Activated CD4-positive, alpha-beta T cell treated with anti-CD3 and anti-CD28 coated beads for 48 hours (primary cell): ENCODE measurements at places on chromosomes 1 and 21.

- peak; percentile 67 for DNase-seq
Observed at GRCh38 chr1:206685769-206686477, 1.2 kb downstream of the MAPKAPK2 start.

- DNase-seq, result peak; percentile 73
Observed at GRCh38 chr1:36576118-36576517, 93.4 kb upstream of the CSF3R start.

DNA sequence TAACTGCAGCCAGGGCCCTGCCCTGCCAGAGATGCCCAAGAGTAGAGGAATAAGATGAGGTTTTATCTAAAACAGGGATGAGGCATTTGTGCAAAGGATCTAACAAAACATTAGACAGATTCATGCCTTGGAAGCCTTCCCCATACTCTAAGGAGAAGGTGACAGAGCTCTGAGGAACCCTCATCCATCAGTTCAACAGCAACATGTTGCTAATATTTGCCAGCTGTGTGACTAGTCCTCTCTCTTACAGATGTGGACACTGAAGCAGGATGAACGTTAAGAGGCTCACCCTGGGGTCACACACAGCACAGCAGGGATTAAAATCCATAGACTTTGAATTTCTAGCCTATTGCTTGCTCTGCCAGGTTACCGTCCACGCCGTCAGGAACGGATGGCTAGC, 99.0 kb downstream of the ZBTB18 start:
- DNase-seq, result no peak

DNA sequence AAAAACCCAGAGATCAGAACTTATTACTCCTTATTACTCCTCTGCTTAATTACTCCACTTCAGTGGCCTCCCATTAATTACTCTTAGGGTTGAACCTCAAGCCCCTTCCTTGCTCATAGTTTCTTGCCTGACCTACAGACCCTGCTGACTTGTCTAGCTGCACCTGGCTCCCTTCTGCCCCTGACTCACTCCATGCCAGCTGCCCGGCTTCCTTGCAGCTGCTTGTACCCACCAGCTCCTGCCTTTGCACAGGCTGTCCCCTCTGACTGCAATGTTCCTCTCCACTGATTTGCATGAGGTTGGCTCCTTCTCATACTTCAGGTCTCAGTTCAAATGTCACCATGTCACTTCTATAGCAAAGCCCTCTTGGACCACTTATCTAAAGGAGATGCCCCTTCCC, 1.9 kb upstream of the PTPRU start:
- no peak for DNase-seq

- DNase-seq, result no peak
Observed at GRCh38 chr1:27536010-27536757, 46.2 kb upstream of the WASF2 start.

GRCh38 chr1:207917080-207917479, 6.2 kb upstream of the CD34 start:
- no peak for DNase-seq

DNA sequence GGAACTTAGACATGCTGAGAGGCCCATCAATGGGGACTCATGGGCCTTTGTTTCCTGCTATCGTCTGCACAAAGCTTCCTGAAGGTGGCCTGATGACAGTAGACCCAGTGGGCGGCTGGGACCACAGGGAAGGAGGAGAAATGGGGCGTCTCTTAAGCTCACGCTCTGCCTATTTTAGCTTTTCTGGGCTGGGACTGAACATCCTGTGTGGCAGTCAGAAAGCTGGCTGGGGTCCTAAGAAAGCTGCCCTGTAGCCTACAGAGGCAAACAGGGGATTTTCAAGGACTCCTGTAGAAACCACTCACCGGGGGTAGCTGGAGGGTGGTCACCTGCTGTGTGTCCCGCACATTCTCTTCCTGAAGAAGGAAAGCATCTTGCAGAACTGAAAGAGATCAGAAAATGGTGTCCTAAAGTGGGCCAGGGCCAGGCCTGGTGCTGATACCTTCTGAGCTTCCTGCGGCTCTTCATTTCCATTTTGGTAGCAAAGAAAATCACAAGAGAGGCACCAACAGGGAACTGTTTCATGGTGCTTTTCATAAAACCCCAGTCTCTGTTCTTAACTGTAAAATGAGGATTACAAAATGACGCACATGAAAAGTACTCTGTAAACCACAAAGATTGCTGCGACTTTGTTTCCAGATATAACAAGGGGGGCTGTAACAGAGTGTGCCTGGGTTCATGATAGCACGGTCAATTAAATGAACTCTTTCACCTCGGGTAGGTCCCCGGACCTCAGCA, 8.6 kb downstream of the ZNF496 start:
- peak; percentile 54 for DNase-seq

- DNase-seq, result no peak
Observed at GRCh38 chr1:186829686-186830587, 1.2 kb downstream of the PLA2G4A start.

DNA sequence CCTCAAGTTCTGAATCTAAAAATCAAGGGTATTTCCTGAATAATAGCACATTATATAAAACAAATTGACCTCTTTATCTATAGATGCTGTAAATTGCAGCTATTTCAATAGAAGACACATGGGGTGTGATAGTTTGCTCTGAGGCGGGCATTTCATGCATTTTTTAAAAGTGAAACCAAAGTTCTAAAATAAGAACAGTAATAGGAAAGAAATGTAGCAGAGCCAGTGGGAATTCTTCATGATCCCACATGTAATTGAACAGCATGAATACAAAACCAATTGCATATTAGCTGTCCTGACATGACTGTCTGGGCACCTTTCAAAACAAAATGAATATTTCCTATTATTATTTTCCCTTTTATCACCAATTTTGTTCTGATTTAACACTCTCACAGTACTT, 85.0 kb downstream of the RGS21 start:
- no peak for DNase-seq

GRCh38 chr1:55893155-55893554, 678.0 kb upstream of the USP24 start:
- no peak for DNase-seq

GRCh38 chr1:111908011-111908621, 81.4 kb downstream of the KCND3 start:
- no peak for DNase-seq

- DNase-seq, result no peak
Observed at GRCh38 chr1:205239078-205239477, 11.3 kb downstream of the TMCC2 start.

DNA sequence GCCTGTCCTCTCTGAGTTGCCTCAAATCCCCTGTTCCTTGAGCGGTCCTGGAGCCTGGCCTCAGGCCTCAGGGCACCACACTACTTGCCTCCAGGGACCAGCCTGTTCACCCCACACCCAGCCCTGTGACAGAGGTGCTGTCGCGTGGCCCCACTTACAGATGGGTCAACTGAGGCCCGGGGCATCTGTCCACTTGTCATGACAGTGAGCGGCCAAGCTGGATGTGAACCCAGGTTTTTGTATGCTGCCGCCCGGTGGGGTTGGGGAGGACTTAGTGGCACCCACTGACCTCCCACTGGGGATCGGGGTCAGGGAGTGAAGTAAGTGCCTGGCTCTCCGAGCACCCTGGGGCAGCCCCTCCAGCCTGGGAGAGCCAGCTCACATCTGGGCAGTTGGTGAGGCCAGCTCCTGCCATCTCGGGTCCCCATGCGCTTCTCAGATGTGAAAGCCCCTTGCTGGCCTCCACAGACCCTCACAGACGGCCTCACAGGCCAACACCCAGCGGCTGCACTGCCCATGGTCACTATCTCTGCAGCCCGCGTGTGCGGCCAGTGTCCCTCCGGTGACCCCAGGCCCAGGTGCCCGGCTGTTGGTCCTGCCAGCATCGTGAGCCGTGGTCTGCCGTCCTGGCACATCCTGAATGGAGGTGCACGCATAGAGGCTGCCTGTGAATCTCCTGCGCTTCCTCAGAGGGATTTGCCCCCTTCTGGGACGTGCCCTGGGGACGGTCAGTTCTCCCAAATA, 9.3 kb upstream of the FAAP20 start:
- no peak for DNase-seq

- DNase-seq, result no peak
Observed at GRCh38 chr21:29520171-29520570, 221.4 kb downstream of the BACH1 start.

- no peak for DNase-seq
Observed at GRCh38 chr1:74952786-74953185, 181.4 kb upstream of the LHX8 start.

GRCh38 chr1:217392441-217392840, 238.4 kb downstream of the GPATCH2 start:
- no peak for DNase-seq

DNA sequence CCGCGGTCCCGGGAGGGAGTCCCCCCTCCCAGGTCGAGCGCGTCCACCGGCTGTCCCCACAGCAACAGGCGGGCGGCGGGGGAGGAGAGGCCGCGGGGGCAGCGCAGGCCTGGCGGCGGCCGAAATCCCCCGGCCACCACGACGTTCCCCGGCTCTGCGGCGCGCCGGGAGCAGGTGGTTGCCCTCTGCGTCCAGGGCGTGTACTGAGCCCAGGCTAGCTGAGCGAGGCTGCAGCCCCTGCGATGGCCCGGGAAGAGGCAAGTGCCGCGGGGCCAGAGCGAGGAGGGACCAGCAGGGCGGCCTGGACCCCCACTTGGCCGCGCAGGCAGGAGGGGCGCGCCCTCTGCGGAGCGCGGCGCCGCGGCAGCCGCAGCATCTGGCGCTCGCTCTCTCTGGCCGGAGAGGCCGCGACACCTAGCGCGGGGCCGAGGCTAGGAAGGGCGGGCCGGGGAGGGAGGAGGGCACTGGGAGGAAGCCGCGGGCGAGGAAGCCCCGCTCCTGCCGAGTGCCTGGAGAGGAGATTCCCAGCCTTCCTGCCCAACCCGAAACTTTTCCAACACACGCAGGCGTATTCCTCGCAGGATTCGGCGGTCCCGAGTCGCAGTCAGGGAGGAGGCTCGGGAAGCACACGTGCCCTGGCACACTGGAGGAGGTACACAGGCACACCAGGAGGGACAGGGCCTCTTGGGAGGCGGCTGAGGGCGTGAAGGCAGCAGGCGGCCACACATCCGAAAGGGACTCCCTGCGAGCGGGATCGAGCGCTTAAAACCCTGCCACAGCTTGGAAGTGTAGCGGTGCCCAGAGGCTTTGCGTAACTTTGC, 4.9 kb upstream of the PROX1 start:
- DNase-seq, result no peak

DNA sequence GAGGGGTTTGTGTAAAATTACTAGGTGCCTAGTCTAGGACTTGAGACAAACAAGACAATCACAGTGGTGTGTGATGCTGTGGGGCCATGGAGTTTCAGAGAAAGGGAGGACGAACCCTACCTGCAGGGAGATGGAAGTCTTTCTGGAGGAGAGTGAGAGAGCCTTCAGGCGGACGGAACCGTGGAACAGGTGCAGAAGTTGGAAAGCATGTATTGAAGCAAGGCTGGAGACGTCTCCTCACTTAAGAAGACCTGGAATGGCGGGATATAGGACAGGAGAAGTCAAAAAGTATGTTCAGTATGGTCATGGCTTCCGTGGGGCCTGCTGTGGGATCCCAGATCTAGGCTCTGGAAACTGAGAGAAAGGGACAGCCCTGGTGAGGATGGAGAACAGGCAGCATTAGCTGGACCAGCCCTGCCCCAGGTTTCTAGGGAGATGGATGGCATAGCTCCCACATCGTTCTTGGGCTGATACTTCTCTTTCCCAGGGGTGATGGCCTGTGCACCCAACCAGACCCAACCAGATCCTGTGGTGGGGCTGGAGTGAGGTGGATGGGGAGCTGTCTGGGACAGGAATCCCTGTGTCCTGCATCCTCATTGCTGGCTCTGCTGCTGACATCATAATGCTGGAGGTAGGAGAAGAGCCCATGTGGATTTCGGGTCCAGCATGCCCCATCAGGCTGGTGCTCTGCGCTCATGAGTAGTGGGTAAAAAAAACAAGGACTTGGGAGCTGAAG, 15.0 kb upstream of the LRP8 start:
- no peak for DNase-seq

DNA sequence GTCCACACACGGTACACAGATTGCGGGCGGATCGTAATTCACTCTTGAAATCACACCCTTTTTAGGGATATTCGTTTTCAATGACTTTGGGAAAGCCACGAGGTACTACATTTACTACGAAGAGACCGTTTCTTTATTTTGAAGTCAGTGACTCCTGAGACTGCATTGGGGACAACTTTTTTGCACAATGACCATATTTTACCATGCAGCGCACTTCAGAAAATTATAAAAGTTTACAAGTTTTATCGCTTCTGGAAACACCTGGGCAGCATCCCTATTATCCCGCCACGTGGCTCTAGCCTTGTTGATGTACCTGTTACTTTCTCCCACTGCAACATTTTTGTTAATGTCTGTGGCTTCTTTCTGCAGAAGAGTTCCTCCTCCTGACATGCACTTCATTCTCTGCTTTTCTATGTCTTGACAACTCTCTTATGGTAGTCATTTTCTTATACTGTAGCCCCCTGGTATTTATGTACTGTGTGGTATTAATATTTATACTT, 1.3 kb upstream of the AKT3 start:
- no peak for DNase-seq

DNA sequence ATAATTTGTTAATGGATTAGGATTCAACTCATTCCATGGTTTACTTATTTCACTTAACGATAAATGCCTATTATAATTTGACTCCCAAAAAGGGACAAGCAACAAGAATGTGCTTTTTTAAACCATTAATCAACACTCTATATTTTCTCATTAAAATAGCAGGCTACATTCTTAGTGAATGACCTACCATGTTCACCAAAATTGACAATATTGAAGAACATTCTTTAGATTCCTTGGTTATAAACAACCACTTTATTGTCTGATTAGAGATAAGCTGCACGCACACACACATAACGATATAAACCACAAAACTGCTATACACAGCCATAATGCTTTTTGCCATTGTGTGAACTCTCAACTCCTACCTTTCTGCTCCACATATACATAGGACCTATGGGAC, 75.4 kb upstream of the LRRC7 start:
- DNase-seq, result no peak

DNA sequence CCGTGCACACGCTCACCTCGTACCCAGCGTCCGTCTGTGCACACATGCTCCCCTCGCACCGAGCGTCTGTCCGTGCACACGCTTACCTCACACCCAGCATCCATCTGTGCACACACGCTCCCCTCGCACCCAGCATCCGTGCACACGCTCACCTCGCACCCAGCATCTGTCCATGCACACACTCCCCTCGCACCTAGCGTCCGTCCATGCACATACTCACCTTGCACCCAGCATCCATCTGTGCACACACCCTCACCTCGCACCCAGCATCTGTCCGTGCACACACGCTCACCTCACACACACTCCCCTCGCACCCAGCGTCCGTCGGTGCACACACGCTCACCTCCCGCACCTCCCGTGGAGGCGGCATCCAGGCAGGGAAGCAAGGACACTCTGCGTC, 24.4 kb upstream of the COL18A1 start:
- no peak for DNase-seq

DNA sequence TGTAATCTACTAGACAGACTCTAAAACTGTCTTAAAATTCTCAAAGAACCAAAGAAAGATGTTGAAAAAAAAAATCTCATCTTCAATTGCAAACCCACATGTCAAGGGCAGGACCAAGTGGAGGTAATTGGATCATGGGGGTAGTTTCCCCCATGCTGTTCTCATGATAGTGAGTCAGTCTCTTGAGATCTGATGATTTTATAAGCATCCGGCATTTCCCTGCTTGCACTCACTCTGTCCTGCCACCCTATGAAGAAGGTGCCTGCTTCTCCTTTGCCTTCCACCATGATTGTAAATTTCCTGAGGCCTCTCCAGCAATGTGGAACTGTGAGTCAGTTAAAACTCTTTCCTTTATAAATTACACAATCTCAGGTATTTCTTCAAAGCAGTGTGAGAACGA, 257.0 kb downstream of the HHIPL2 start:
- no peak for DNase-seq

- peak; percentile 59 for DNase-seq
Observed at GRCh38 chr1:111615870-111616715, 3.5 kb upstream of the RAP1A start.
